Foreskin keratinocyte (primary cell): ENCODE measurements at places on chromosomes 1 and 21.

DNA sequence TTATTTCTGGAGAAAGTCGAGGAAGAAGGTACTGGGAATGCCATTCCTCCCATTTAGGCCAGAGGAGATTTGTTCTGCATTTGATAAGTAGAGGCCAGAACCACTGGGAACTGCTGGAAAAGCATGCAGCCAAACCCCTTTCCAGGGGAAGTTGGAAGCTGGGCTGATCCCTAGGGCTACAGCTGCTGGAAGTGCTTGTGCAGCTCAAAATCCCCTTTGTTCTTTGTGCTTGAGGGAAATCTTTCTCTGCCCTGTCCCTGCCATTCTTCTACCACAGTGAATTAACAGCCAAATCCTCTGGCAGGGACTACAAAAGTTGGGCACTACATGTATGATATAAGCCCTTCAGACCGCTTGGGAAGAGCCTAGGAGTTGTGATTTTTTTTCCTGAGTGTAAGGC is 734.1 kb downstream of the LRRIQ3 start:
- no peak for DNase-seq

GRCh38 chr1:162087111-162087510 is 17.6 kb downstream of the NOS1AP start:
- DNase-seq, result no peak

DNA sequence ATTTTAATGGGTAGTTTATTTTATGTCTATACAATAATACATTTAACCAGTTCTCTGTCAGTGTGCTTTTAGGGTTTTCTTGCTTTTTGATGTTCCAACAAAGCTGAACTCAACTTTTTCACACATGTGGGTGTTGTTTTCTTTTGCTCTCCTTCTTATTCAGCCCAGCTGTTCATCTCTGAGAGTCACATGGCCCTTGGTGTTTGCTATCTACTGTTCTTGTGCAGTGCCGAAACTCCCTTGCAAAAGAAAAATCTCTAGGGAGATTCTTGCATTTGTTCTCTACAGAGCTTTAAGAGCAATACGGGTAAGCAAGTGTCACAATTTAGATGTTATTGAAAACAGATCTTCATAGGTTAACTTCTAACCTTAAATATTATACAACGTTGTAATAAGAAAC is 281.1 kb upstream of the CXADR start:
- no peak for DNase-seq

- DNase-seq, result no peak
Observed at GRCh38 chr1:235366286-235366685, 941 bp upstream of the TBCE start.

DNA sequence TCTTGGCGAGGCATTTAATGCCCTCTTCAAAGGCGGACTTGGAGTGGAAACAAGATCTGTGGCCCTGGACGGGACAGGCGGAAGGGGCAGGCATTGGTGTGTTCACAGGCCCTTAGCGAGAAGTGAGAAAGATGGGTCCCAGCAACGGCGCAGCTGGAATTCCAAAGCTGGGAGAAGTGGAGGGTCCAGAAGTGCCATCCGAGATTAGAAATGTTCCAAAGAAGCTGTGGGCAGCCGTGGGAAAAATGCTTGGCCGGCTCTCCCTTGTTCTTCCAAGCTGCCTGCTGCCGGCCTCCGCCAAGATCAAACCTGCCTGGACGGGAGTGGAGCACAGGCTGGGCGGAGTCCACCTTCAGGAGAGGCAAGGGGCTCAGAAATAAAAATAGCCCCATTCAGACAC is 69.4 kb upstream of the ACTRT2 start:
- DNase-seq, result no peak

DNA sequence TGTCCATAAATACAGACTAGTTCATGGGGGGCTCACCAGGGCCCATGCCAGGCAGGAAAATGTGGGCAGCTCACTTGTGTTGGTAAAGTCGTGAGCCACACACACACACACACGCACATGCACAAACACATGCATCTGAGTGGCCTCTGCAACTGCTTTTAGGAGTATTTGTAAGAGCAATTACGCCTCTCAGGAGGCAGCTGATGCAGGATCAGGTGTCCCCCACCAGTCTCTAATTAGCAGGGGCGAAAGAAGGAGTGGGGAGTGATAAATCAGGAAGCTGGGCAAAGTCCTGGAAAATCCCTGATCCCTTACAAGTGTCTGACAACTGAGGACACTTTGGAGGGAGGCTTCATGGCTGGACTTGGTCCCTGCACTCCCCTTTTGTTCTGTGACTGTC is 5.7 kb upstream of the IVL start:
- DNase-seq, result no peak

DNA sequence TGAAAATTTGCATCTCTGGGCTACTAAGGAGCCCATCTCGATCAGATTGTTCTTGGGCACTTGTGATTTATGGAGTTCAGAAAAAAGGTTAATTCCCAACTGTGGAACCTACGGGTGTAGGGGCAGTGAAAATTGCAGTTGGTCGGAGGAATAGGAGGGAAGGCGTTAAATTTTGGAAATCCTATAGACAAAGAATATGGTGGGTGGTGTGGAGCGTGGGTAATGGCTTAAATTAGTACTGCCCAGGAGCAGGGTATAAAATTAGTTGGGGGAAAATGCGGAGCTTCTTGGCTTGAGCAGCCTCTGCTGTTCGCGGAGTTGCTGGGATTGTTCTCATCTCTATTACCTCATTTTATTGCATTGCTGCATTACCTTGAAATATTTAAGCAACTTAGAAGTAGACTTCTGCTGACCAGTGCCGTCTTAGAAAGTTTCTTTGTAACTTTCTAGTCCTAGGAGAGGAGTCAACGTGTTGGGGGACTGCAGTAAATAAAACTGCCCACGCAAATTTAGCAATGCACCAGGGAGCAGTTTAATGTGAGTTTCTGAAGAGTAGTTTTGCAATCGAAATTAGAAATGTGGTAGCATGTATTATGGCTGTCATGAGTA is 514 bp downstream of the S1PR1 start:
- no peak for DNase-seq

- DNase-seq, result peak; percentile 66
Observed at GRCh38 chr1:218347723-218348627, 2.8 kb downstream of the TGFB2 start.

- peak; percentile 46 for DNase-seq
Observed at GRCh38 chr1:151352021-151352718, 5.1 kb upstream of the RFX5 start.

DNA sequence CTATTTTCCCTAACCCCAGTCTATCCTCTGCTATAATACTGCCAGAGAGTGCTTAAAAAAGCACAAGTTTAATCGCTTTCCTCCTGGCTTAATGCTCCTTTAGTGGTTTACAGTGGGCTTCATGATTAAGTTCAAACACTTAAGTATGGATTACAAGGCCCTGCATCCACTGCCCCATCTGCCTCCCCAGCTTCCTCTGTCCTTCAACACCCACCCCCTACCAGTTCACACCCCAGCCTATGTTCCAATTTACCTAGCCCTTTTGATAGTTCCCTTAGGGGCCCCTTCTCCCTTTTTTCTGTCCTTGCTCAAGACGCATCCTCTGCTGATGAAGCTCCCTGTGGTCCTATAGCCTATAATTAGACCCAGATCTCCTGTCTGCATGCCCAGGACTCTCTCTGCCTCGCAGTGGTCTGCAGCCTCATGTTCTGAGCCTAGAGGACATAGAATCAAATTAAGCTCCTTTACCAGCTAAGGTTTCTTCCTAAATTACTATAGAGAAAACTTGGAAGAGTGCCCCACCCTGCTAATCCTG is 212.5 kb downstream of the FGGY start:
- DNase-seq, result no peak

DNA sequence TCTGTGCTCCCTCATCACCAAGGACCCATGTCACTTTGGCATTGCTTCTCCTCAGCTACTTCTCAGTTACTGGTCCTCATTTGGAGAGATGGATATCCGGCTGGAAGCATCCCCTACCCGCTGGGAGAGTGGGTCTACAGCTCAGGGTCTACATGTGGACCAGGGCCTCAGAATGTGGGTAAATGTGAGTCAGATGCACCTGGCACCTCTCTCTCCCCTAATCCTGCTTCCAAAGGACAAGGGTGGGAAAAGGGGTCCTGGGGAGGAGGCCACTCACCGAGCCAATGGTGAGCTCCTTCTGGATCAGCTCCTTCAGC is 908 bp downstream of the S100A6 start:
- no peak for DNase-seq

DNA sequence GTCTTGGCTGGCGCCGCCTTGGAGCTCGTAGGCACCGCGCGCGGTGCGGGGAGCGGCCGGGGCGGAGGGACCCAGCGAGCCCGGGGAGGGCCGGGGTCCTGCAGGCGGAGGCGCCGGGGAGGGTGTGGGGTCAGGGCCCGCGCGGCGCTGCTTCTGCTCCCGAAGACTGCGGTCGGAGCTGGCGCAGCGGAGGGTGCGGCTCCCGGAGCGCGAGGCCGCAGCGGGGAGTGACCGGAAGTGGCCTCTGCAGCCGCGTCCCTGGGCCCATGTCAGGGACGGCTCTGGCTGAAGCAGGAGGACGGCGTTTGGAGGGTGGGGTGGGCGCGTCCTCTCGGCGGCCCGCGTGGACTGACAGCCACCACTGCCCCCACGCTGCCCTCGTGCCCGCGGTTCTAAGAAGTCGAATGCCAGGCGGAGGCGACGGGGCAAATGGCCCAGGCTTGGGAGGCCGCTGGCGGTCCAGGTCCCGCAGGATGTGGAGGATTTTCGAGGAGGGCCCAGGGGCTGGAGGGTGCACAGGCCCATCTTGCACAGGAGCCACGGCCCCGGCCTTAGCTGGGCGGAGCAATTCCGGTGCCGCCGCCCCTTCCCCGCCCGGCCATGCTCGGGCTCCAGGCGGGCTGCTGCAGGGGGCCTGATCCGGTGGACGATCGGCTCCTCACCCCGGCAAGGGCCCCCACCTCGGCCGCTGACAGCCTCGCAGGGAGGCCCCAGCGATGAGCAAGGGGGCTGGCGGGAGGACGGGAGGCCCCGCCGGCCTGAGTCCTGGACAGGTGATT is 7.7 kb upstream of the ZNF669 start:
- no peak for DNase-seq

GRCh38 chr1:92536980-92537884 is 50.5 kb upstream of the GFI1 start:
- no peak for DNase-seq

DNA sequence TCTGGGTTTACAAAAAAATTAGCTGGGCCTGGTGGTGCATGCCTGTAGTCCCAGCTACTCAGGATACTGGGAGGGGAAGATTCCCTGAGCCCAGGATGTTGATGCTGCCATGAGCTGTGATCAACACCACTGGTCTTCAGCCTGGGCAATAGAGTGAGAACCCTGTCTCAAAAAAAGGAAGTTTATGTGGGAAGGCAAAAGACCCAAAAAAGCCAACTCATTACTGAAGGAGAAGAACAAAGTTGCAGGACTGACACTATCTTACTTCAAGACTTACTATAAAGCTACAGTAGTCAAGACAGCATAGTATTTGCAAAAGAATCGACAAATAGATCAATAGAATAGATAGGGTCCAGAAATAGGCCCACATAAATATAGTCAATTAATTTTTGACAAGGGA is 9.2 kb upstream of the PTGS2 start:
- no peak for DNase-seq

GRCh38 chr1:32828341-32828740 is 10.9 kb downstream of the S100PBP start:
- DNase-seq, result no peak

- no peak for DNase-seq
Observed at GRCh38 chr1:2516124-2516523, 10.3 kb downstream of the PANK4 start.

DNA sequence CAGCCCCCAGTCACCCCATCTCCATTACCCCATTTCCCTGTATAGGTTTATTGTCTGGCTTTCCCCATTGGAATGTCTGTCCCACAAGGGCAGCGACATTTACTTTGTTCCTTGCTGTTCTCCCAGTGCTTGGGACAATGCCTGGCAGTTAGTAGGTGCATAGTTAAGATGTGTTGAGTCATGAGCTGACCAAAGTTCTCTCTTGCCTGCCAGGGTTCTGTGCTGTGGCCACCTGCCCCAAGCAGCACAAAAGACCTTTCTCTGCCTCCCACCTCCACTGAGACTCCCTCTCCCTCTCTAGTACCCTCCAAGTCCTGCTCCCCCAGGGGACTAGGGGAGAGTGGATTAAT is 40.0 kb downstream of the TMCO4 start:
- DNase-seq, result no peak

DNA sequence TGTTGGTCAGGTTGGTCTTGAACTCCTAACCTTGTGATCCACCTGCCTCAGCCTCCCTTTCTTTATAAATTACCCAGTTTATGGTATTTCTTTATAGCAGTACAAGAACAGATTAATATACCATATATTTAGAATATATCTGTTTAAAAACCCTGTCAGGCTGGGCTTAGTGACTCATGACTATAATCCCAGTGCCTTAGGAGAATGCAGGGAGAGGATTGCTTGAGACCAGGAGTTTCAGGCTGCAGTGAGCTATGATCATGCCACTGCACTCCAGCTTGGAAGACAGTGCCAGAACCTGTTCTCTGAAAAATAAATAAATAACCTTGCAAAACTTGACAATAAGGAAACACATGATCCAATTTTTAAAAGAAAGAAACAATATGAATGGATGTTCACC is 43.9 kb downstream of the ZNF684 start:
- DNase-seq, result peak; percentile 44

- no peak for DNase-seq
Observed at GRCh38 chr1:7962636-7963377, 1.3 kb downstream of the PARK7 start.

GRCh38 chr1:115976062-115976920 is at the start of gene SLC22A15:
Gene SLC22A15, plus strand, starts transcription at chr1:115976513. Its CDS starts 115 bp downstream, at chr1:115976628.
- peak; percentile 46 for DNase-seq

DNA sequence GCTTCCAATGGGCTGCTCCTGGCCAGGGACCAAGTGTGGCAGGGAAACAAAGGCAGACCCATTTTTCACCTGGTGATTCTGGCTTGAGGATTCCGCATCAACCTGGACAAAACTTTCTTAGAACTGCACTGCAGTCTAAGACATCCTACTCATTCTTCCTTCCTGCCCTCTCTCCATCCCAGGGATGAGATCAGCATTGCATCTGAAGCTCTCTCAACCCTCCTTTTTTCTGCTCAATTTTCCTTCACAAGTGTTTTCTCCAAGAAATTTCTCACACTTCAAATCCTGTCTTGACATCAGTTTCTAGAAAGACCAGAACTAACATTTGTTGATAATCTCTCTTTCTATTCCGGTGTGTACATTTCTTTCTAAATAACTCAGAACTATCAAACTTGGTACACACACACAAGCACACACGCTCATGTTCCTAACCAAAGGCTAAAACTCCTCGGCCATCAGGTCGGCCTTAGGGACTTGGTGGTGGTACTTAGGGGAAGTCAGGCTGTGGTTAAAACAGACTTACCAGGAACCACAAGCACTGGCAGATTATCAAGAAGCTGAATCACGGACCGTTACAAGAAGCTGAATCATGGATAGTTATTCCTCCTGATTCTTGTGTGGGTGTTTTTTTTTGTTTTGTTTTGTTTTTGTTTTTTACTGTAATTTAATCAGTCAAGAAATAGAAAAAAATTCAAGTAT is 21.0 kb upstream of the CXADR start:
- peak; percentile 88 for DNase-seq
